ENCODE measurements at places on chromosomes 7 and 10.

DNA sequence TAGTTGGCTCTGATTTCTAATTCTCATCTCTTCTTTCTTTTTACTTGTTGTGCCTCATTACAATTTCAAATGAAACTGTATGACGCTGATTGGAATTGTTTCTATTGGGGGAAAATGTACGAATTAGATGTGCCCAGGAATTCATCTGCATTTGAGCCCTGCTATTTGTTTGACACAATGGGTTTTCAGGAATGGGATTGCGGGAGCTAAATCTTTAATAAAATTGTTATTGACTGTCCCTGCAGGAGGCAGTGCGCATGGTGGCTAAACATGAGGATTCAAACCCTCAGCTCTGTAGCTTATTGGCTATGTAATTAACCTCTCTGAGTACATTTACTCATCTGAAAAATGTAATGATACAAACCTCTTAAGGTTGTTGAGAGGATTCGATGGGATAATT, 181.6 kb downstream of the NXPH1 start:
- no peak for DNase-seq

GRCh38 chr7:77626586-77627308, 69.5 kb upstream of the RSBN1L start:
- no peak for DNase-seq

DNA sequence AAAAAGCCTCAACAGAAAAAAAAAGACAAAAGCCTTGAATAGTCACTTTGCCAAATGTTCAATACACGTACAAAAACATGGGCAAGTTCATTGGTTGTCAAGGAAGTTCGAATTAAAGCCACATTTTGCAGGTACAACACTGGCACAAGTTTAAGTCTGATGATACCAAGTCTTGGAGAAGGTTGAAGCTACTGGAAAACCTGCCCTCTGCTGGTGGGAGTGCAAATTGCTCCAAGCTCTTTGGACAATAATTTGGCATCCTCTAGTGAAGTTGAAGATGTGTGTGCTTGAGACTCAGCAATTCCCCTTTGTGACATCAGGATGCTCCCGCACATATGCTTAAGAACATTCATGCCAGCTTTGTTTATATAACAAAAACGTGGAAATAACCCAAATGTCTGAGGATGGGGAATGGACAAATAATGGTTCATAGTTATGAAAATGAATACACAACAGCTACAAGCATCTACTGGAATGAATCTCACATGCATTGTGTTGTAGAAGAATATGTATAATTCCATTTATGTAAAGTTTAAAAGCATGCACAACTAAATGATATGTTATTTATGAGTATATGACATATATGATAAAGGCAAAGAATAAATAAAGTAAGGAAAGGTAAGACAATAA, 120.0 kb upstream of the PLPP4 start:
- DNase-seq: peak; percentile 53

DNA sequence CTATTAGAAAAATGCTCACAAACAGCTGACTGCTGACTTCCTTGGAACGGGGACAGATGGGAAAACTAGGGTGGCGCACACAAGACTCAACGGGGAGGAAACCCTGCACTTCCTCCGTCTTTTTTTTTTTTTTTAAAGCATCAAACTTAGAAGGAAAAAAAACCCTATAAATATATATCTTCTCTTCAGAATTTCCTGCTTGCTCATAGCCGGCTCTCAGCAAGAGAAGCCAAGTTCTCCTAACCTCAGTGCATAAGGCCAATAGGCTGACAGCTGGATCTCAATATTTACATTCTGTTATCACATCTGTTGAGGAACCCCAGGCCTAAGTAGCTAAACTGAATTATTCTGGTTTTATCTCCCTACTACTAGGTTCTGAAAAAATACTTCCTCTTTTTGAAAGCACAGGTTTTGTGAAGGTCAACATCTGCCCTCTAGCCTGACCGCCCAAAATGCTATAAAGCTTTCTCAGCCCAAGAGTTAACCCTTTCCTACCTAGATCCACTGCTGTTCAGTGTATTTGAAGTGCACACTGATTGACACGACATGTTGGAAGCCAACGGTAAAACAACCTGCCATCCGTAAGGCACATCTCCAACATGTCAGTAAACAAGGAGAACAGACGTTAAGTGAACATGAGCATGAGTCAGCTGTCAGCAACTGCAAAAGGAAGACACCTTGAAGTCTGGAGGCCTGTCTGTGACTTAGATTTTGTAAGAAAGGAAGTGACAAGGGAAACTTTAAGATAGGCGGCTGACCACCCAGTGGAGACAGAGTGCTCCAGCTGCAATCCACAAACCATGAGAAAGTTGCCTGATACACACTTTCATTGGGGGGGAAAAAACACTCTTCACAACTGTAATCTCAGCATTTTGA, 83.8 kb downstream of the EBLN1 start:
- DNase-seq: no peak

DNA sequence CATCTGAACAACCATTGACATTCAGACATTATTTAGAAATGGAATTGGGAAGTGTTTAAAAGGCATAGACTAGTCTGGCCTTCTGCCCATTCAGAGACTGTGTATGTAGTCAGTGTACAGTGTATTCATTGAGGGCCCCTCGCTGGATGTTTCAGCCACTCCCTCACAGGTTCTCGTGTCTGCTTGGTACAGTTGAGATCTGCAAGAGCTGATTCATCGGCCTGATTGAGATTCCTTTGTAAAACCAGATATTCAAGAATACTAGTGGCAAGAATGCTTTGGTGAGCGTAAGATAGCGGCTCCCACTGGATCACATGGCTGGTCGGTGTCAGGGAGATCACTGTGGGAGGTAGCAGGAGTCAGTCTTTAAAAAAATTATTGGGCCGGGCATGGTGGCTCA, 119.5 kb downstream of the TCF7L2 start:
- no peak for DNase-seq

DNA sequence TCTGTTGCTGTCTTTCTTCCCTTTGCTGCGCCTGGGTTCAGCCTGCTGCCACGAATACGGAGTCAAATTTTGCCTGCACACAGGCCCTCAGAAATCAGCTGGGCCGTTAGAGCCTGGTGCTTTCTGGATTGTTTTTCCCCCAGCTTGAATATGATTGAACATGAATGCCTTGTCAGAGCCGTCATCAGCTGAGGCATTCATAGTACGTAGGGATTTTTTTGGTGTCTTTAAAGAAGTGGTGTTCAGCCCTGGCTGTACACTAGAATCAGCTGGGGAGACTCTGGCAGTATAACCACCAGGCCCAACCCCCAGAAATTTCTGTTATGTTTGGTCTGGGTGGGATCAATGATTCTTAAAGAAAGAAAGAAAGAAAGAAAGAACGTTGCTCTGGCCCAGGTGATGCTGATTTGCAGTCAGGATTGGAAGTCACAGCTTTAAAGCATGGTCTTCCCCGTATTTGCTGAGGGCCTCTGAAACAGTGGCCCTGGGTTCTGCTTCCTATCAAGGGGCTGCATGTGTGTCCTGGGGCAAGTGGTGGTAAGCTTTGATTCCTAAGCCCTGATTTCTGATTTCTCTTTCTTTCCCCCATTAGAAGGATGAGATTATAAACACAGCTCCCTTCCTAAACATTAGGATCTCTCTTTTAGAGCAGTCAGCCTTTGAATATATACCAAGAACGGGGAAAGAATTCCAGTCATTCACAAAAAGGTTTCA, 24.7 kb downstream of the NUB1 start:
- DNase-seq: no peak

GRCh38 chr10:106935978-106936451, 228.5 kb downstream of the SORCS1 start:
- no peak for DNase-seq

DNA sequence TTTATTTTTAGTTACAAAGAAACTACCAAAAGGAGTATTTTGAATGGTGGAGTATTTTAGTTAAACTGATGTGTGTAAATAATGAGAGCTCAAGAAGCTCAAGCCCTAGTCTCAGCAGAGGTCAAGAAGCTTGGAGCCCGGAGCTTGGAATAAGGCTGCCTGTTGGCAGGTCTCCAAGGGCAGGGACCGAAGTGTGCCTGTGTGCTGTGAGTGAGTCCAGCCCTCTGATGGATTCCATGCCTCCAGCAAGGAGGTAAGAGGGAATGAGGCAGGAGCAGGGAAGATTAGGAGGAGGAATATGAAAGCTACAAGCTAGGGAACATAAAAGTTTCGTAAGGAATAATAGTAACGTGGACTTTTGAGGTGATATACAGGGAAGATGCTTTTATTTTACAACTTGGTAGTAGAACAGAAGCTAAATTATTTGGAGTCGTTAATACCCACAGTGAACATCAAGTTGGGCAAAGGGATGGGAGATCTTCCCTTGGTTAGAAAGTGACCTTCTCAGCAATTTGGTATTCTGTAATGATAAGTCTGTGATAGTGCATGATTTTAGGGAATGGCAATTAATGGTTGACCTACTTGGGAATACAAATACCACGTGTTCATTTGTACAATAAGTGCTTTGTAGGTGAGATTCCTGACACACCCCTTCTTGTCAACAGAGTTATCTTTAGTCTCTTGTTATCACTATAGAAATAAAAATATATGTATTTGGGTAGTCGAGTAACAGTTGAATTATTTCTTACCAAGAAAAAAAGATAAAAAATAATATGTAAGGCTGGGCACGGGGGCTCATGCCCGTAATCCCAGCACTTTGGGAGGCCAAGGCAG, 4.6 kb downstream of the SEC23IP start:
- no peak for DNase-seq

GRCh38 chr7:12211711-12212485, 804 bp downstream of the TMEM106B start:
- DNase-seq: peak; percentile 66

DNA sequence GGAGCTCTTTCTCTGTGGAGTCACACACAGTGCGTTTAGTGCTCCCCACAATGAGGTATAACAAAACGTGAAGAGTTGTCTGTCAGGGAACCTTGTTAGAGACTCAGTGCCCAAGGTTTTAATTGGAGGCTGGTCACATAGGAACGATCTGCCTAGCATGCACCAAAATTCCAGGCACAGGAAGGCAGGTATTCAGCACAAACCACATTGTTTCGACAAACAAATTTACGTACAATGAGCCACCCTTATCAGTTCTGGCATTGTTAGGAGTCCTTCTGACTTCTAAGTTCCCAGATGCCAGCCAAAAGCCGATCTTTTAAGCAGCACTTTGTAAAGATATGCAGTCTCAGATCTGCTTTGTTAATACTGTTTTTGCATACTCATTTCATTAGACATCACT, 414.2 kb upstream of the MTPN start:
- no peak for DNase-seq

DNA sequence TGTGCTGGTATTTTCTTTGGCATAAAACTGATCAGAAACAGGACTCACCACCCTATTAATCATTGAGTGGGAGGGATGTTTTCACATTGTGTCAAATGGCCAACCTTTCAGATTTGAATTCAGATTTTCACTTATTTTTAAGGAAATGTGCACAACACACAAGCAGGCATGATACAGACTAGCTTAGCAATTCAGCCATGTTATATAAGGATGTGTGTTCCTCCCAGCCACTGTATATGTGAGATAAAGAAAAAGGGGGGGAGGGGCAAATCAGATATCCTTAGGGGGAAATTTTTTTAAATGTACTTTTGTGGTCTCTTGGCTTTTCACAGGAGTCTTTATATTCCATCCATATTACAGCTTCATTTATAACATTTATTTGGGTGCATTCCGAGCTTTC, 3.1 kb downstream of the GAD2 start:
- no peak for DNase-seq

DNA sequence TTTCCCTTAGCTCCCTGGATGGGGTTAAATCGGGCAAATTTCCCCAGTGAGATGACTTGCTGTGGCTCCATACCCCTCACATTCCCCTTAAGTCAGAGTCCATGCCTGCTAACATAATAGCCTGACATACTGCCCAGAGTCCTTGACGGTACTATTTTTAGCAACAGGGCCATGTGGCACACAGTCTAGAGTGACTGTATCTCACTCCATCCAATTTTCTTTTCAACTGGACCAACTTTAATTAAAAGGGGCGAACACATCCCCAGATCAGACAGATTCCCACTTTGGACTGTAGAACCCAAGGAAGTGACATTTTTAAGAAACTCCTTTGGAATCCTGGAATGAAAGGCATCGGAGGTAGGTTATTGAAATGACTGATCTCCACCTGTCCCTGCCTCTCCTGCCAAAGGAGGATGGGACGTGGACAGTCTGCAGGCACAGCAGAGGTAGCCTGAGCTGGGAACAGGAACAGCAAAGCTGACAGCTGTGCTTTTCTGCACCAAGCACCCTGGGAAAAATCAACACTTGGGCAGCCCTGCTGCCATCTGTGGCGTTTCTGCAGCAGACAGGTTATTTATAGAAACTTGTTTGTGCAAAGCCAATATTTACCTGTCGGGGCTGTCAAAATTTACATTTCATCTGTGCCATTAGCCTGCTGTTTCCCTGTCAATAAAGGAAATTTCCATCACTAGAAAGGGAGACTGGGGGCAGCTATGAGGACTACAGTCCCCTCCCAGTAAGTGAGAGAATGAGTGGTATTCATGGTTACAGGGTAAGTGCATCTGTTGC, 221.5 kb upstream of the AOAH start:
- no peak for DNase-seq

DNA sequence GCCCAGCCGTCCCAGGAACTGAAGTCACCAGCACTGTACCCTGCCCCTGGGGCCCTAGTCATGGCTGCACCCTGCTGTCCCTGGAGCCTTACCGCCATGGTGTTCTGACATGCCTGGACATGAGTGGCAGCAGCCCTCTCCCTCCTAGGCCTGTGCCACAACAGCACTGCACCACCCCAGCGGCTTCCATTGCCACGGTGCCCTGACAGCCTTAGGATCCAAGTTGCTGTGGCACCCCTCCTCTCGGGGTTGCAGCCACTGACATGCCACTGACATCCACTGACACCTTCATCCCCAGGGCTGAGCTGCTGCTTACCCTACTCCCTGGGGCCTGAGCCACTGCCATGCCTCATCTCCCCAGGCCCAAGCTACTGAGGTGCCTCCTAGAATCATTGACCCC, 39.6 kb upstream of the SHH start:
- DNase-seq: no peak

DNA sequence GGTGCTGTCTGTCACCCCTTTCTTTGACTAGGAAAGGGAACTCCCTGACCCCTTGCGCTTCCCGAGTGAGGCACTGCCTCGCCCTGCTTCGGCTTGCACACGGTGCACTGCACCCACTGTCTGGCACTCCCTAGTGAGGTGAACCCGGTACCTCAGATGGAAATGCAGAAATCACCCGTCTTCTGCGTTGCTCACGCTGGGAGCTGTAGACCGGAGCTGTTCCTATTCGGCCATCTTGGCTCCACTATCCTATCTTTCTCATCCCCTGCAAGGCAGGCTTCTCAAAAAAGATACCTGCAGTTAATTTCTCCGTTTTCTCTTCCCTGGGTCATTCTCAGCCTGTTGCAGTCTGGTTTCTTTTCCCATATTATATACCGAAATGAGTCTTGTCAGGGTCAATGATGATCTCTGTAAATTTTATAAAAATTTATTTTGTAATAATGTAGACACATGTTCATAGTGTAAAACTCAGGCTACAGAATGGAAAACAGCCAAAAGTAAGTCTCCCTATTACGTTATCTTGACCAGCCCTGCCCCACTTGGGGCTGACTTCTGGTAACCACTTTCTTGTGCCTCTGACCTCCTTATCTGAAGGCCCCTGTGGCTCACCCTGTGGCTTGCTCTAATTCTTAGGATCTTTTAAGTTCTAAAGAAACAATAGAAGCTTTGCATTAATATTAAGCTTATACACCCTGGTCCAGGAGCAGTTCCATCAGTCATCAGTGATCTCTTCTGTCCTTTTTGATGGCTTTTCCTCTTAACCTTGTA, 20.7 kb downstream of the BLVRA start:
- no peak for DNase-seq

Data from kidney glomerular epithelial cell (primary cell).